Skeletal muscle cell (primary cell): ENCODE measurements at places on chromosomes 1 and 21.

GRCh38 chr1:211420845-211421454 lies 71.0 kb downstream of the RD3 start:
- DNase-seq: no peak

- DNase-seq: no peak
These were observed 22.1 kb downstream of the MATN1 start for GRCh38 chr1:30701258-30701633.

DNA sequence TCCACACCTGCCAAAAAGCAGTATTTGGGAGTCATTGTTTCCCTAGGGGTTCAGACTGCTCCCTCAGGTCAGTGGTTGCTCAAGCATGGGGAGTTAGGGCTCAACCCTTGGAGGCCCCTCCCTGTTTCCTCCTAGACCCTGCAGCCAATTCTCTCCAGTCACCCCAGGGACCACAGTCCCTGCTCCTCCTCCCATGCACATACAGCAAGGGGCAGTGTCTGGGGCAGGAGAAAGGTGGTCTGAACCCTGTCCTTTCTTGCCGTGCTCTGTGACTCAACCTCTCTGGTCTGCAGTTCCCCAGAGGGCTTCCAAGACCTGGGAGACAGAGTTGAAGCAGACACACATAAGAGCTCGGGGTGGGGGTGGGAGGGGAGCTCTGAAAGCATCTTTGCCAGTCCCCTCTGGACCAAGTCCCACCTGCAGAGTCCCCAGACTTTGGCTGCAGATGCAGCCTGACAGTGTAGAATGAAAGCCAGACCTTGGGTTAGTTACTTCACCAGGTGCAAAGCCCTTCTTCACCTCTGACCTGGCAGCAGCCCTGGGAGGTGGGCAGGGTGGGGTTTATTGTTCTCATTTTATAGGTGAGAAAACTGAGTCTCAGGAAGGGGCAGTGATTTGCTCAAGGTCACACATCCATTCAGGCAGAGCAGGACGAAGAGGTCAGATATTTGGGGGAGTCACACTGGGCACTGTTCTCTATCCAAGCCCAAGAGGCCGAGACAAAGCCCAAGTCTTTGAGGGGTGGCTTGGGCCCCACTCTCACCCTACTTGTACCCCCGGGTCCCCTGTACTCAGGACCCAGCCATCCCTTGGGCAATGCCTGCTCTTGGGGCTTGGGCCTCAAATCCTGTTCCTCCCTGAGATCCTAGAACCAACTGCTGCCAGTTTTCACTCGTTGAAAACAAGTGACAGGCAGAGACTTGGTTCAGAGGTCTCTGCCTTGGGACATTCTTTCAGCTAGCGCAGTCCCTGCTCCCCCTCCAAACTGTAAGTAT lies 748 bp downstream of the PDZK1IP1 start:
- DNase-seq: no peak

DNA sequence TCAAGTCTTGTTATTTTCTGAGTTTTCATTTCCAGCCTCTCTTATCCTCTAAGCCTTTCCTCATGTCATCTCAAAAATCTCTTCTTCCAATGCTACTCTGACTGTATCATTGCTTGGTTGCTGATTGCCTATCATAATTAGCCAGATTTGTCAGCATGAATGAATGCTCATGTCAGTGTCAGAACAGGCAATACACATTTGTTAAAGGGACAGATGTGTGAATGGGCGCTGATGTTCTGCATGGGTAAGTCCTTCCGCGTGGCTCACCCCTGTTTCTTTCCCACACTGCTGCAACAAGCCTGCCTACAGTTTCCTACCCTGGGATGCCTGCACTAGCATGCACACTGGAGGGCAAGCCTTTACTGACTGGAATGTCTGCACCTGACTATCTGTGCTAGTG lies 100.6 kb downstream of the RHOU start:
- no peak for DNase-seq

DNA sequence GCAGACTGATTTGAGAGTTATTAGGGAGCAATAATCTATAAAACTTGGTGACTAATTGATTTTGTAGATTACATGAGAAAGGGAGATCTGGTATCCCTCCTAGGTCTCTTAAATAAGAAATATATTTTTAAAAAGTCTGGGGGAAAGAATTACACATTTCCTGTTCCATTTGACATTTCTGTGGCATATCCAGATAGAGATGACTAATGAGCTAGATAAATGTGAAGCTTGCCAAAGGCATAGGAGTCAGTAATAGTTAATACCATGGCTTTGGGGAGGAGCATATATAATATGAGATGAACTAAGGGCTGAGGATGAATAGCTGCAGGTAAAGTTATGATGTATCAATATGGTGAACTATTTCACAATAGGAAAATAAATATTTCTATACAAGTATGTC lies 663.7 kb downstream of the PTPRC start:
- no peak for DNase-seq

GRCh38 chr1:10682108-10682445 lies 114.4 kb downstream of the CASZ1 start:
- no peak for DNase-seq

GRCh38 chr1:193419295-193419694 lies 232.9 kb upstream of the B3GALT2 start:
- DNase-seq: no peak

- no peak for DNase-seq
These were observed 19.0 kb upstream of the JUN start for GRCh38 chr1:58802640-58803399.

GRCh38 chr1:154813300-154813816 lies 56.7 kb downstream of the KCNN3 start:
- DNase-seq: no peak

GRCh38 chr1:216887032-216887431 lies 163.8 kb upstream of the ESRRG start:
- no peak for DNase-seq

DNA sequence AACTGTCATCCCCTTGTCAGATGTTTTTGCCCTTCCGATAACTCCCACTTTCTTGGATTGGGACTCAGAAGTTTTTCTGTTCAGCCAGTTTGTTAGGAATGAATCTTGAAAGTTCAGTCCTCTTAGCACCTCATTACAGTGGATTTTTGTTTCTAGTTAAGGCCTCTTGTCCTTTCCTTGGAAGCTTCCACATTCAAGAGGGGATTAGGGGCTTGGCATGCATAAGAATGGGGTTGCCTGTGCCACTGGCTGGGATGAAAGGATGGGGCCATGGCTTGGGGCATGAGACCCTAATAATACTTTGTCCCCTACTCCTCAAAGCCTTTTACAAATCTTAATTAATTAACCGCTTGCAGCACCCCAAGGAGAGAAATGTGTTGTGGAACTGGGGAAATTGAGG lies 2.4 kb upstream of the DHDDS start:
- DNase-seq: no peak

GRCh38 chr1:241208910-241209379 lies 148.1 kb downstream of the RGS7 start:
- DNase-seq: no peak

DNA sequence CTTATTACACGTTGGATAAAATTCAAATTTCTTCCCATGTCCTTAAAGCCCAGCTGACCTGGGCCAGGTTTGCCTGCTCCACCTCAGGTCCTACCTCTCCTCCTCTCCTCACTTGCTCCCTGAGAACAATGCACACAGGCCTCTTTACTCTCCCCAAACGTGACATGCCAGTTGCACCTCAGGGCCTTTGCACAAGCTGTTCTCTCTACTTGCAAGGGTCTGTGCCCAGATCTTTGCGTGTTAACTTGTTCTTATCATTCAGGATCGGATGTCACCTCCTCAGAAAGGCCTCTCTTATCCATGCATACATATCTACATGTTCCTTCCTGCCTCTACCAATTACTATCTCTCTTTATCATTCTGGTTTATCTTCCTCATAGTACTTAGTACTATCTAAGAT lies 14.7 kb upstream of the LEFTY1 start:
- no peak for DNase-seq

DNA sequence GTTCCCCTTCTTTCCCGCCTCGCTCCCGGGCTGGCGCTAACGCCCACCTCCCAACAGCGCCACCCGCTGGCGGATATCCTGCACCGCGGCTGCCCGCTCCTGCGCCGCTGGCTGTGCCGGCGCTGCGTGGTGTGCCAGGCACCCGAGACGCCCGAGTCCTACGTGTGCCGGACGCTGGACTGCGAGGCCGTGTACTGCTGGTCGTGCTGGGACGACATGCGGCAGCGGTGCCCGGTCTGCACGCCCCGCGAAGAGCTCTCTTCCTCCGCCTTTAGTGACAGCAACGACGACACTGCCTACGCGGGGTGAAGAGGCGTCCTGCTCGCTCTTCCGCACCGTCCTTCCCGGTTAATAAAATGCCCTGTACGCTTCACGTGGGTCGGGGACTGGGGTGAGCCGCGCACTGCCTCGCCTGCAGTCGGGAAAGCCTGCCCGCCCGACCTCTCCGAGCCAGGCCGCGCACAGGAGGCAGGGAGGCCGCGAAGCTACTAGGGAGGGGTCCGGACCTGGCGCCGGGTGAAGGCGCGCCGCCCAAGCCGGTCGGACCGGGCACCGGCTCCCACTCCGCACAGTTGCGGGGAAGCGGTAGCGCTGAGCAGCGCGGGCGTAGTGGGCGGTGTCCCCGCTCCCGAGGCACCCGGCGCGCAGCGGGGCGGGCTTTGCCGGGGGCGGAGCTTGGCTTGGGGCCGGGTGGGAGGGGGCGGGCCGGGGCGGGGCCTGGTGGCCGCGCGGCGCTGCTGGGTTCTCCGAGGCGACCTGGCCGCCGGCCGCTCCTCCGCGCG lies at the start of gene ADAM15:
TSS of gene ADAM15 (plus strand) at position 757 of the 782 bp plus-strand sequence. CDS start 71 bp downstream, outside the sequence.
- no peak for DNase-seq

DNA sequence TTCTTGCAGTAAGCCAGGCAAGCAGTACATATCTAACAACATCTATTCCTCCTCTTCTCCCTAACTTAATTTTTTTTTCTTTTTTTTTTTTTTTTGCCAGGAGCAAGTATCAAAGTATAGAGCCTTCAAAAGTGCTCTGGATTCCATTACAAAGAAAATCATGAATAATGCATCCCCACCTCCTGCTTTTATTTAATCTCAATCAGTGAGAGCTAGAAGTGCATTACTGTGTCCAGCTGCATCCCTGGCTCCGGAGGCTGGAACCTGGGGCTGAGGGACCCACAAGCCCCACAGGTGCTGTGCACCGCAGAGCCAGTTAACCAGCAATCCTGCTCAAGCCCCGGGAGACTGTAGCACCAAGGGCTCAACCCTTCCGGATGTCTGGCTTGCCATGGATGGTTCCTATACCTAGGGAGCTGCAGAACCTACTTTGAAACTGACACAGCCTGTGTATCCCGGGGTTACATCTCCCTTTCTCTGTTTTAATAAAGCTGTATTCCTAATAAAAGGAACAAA lies 455.9 kb upstream of the RUNX1 start:
- no peak for DNase-seq

- no peak for DNase-seq
These were observed 101.9 kb downstream of the FNBP1L start for GRCh38 chr1:93549811-93550210.
